Smooth muscle cell of the brain vasculature (primary cell): ENCODE measurements at places on chromosomes 4 and X.

DNA sequence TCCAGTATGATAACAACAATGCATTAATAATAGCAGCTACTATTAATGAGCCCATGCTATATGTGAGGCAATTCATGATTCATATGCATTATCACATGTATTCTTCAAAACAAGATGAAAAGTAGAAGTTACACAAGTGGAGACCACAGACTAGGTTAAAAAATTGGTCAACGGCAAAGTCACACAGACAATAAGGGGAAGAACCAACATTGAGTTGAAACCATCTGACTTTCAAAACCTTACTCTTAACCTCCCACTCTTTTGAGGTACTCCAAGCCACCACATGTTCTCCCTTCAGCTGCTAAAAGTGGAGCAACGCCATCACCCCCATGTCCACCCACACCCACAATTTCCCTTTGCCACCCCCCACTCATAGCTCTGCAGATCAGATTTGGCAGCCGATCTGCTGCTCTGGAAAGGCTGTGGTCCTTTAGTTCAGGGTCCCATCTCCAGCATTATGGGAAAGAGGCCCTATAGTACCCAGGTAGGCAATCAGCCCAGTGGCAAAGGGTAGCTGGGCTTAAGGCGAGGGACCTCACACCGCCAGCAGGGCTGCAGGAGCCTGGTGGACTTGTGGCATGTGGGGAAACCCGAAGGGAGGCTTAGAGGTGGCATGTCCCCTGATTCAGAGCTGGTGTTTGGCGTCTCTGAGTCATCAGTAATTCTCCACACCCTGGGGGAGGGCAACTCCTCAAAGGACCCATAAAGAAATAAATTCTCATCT, 33.5 kb upstream of the CYBB start:
- DNase-seq = no peak

- no peak for DNase-seq
Measured at GRCh38 chr4:150366487-150366999, 215.4 kb upstream of the MAB21L2 start.

GRCh38 chr4:105815701-105816100, 79.6 kb upstream of the NPNT start:
- no peak for DNase-seq

DNA sequence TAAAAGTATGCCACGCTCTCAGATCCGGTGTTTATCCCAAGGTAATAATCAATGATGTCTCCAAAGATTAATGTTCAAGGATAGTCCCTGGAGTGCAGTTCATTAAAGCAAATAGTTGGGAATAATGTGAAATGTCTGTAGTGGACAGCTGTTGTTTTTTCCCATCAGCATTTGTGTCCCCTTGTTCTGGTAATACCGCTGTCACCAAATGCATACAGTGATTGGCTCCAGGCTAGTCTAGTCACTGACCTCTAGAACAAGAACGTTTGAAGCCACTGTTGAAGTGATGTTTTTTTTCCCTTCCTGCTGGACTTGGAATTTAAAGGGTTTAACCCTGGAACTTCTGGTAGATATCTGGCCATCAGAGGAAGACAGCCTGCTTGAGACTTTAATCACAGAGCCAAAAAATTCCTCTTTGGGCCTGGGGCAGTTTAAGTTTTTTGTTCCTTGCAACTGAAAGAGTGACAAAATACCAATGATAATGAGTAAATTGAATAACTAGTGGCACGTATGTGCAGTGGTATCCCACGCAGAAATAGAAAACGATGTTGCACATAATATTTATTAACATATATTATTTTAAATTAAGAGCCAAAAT, 30.6 kb downstream of the HSD17B11 start:
- DNase-seq = no peak

DNA sequence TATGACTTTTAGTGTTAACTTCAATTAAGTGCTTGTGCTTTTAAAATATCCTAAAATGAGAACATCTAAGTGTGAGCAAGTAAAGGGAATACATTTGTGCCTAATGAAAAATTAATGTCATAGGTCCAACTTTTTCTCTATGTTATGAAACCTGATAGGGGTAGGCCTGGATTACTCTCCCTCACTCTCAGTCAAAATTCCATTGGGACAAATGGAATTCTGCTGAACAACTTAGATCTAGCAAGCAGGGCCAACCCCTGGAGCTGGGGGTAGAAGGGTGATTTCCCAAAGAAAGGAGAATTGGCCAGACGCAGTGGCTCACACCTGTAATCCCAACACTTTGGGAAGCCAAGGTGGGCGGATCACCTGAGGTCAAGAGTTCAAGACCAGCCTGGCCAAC, 67.4 kb downstream of the EDNRA start:
- no peak for DNase-seq

GRCh38 chr4:38319456-38320342, 344.3 kb upstream of the KLF3 start:
- DNase-seq = peak; percentile 81
